ENCODE measurements at places on chromosomes 4 and X. TPM values are rescaled to one million over a fixed set of nuclear protein-coding genes. Genes with fewer than 3 reads are reported as not detected.

SATL1 gene
- not detected for total RNA-seq

SLC38A5 gene
- total RNA-seq = 0.16 TPM

SPANXA2 gene
- total RNA-seq = not detected

TREX2 gene
- total RNA-seq = 1.4 TPM

PPBP gene
- total RNA-seq = not detected

STAP1 gene
- not detected for total RNA-seq

KLF3 gene
- total RNA-seq = 12.9 TPM

TAF7L gene
- total RNA-seq = 0.08 TPM

P2RY4 gene
- total RNA-seq = not detected

CXorf49 gene
- not detected for total RNA-seq

TRIM75 gene
- total RNA-seq = not detected

BEX5 gene
- not detected for total RNA-seq

FGFBP2 gene
- total RNA-seq = 0.37 TPM

GCNA gene
- total RNA-seq = 1.7 TPM

PPM1K gene
- 0.68 TPM for total RNA-seq

HSFX1 gene
- total RNA-seq = 0.37 TPM

GPR34 gene
- not detected for total RNA-seq

SCML2 gene
- 9.8 TPM for total RNA-seq

CXCL1 gene
- 6.2 TPM for total RNA-seq

GRIA3 gene
- total RNA-seq = not detected

FAT1 gene
- total RNA-seq = 125 TPM

PASD1 gene
- not detected for total RNA-seq

PABPC5 gene
- total RNA-seq = not detected

CITED1 gene
- 2.3 TPM for total RNA-seq

FAM47C gene
- total RNA-seq = not detected

AR gene
- 3.5 TPM for total RNA-seq

ACE2 gene
- not detected for total RNA-seq

FDCSP gene
- not detected for total RNA-seq

BEX1 gene
- total RNA-seq = not detected

SOD3 gene
- total RNA-seq = not detected

TKTL2 gene
- total RNA-seq = not detected

LIMCH1 gene
- 54.6 TPM for total RNA-seq

DAPP1 gene
- total RNA-seq = not detected

VEGFD gene
- 0.17 TPM for total RNA-seq

RBM46 gene
- total RNA-seq = not detected

SPOCK3 gene
- 0.35 TPM for total RNA-seq

KDR gene
- total RNA-seq = 0.10 TPM

GASK1B gene
- total RNA-seq = 0.27 TPM

S100P gene
- 184 TPM for total RNA-seq

AASDH gene
- total RNA-seq = 2.9 TPM

DOK7 gene
- total RNA-seq = 0.39 TPM

MTNR1A gene
- 0.50 TPM for total RNA-seq

NPY2R gene
- total RNA-seq = 0.02 TPM

FGF5 gene
- 0.09 TPM for total RNA-seq

GALNTL6 gene
- total RNA-seq = 0.03 TPM

UNC5C gene
- total RNA-seq = not detected

LPAR4 gene
- total RNA-seq = not detected

DCAF12L1 gene
- total RNA-seq = not detected

NSUN7 gene
- total RNA-seq = 0.26 TPM

FHL1 gene
- total RNA-seq = 26.8 TPM

PPEF2 gene
- not detected for total RNA-seq

SYP gene
- total RNA-seq = 2.9 TPM
